ENCODE measurements at places on chromosomes 7 and 10.

GRCh38 chr7:102303669-102304422 is 17.2 kb downstream of the SH2B2 start:
- DNase-seq: peak; percentile 17

- DNase-seq: no peak
Measured at GRCh38 chr10:75553550-75553949, 122.1 kb downstream of the LRMDA start.

DNA sequence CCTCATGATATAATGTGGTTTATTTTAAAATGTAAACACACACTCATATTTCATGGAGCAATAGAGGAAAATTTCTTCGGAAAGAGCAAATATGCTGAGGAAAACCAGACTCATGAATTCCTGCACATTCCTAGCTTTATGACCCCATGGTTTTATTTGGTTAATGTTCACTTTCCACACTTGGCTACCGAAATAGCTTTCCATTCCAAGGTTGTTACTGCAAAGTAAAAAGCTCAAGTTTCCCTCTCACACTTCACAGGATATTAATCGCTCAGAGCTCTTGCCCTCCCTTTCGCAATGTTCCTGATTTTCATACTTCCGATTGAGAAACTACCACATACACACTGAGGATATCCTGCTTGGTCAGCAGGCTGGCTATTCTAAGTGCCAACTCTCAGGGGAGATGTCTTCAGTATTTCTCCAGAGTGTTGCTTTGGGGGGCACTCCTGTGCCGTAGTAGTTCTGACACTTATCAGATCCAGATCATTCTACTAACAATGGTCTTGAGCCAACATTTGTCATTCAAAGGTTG is 77.5 kb upstream of the STEAP1B start:
- no peak for DNase-seq

DNA sequence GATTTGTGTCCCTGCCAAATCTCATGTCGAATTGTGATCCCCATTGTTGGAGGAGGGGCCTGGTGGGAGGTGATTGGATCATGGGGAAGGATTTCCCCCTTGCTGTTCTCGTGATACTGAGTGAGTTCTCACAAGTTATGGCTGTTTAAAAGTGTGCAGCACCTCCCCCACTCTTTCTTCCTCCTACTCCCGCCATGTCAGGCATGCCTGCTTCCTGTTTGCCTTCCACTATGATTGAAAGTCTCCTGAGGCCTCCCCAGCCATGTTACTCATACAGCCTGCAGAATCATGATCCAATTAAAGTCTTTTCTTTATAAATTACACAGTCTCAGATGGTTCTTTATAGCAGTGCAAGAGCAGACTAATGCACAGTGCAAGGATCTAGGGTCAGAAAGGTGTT is 75.4 kb downstream of the CALD1 start:
- DNase-seq: no peak

GRCh38 chr7:94261067-94261466 is 133.6 kb upstream of the COL1A2 start:
- DNase-seq: no peak

GRCh38 chr7:22296916-22297315 is 60.0 kb downstream of the RAPGEF5 start:
- no peak for DNase-seq

GRCh38 chr10:78541481-78542140 is 507.9 kb downstream of the RPS24 start:
- no peak for DNase-seq

DNA sequence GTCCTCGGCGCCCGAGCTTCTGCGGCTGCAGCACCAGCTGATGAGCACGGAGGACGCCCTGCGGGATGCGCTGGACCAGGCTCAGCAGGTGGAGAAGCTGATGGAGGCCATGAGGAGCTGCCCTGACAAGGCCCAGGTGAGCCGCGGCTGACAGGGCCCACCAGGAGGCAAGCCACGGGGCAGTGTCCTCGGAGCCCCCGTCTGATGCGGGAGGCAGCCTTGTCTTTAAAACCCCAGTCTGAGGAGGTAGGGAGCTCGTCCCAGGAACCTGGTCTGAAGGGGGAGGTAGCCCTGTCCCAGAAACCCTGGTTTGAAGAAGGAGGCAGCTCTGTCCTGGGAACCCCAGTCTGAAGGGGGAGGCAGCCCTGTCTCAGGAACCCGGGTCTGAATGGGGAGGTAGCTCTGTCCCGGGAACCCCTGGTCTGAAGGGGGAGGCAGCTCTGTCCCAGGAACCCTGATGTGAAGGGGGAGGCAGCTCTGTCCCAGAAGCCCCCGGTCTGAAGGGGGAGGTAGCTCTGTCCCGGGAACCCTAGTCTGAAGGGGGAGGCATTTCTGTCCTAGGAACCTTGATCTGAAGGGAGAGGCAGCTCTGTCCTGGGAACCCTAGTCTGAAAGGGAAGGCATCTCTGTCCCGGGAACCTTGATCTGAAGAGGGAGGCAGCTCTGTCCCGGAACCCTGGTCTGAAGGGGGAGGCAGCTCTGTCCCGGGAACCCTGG is 53.1 kb upstream of the GTF2IRD1 start:
- no peak for DNase-seq

DNA sequence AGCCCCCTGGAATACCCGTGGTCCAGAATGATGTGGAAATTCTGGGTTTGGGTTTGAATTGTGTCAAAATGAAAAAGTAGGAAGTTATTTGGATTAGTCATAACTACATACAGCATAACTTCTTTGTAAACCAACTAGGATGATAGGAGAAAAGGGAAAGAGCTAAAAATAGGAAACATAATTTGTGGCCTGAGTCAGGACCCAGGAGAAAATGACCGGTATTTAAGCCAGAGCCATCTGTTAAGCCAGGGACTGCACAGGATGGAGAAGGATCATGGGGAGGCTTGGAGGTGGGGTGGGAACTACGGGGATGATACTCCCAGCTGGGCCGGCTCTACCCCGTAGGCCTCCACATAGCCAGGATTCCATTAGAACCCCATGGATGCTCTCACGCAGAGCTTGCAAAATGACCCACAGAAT is 98.6 kb downstream of the MYOF start:
- DNase-seq: no peak

DNA sequence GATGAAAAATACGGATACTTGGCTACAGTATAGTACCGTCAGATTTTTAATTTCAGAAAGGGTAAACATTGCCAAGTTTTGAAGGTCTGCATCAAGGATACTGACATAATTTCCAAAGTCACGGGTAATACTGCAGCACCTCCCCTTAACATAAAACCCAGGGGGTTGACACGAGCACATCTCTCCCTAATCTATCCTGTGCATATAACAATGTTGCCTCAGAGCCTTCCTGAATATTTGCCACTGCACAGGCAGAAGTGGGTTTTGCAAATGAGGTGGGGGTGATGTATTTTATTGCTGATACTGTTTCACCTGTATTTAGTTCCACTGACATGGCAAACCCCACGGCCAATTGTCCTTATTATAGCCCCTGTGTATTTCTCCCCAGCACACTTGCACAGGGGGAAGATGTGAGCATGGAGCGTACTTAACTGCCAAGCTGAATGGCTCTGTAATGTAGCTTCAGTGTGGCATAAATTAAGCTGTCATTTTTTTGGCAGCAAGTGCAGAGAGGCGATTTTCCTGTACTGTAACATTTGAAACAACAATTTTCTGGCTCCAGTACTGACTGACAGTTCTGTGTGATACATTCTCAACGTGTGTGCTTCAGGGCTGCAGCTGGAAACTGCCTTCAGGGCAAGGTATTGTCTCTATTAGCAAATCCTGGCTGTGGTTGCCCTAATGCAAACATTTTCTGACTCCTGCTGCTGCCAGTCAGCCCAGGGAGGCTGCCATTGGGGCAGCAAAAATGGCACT is 299.6 kb upstream of the SP4 start:
- peak; percentile 88 for DNase-seq

- no peak for DNase-seq
Measured at GRCh38 chr7:49396229-49396628, 377.2 kb upstream of the VWC2 start.

DNA sequence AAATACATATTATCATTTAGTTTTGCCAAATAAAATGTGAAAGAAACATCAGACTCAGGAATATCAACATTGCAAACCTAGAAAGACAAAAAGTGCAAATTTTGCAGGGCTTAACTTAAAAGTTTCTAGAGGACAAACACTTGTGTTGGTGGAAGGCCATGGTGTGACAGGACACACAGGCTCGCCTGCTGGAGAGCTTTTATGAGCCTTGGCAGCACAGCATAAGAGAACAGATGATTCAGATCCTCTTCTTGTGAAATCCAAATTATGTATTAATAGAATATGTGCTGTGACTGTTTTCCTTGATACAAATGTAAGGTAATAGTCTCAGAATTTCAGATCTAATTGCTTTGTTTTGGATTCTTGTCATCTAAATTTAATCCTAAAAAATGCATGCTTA is 72.9 kb upstream of the ABCB5 start:
- DNase-seq: no peak

DNA sequence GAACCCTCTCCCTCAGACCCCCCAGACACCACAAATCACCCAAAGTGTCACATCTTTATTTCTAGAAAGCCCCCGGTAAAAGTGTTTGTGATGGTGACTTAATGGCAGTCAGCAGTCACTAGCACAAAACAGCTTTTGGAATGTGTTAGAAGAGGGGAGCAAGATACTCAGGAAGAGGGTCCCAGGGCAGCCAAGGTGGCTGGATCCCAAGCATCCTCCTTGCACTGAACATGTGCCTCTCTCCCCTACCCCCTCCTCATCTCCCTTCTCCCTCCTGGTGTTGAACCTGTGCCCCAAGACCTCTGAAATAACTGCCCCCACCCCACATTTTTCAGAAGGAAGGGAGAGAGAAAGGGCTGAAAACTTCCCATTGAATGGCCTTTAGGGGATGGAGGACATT is 37.8 kb upstream of the MXI1 start:
- no peak for DNase-seq

DNA sequence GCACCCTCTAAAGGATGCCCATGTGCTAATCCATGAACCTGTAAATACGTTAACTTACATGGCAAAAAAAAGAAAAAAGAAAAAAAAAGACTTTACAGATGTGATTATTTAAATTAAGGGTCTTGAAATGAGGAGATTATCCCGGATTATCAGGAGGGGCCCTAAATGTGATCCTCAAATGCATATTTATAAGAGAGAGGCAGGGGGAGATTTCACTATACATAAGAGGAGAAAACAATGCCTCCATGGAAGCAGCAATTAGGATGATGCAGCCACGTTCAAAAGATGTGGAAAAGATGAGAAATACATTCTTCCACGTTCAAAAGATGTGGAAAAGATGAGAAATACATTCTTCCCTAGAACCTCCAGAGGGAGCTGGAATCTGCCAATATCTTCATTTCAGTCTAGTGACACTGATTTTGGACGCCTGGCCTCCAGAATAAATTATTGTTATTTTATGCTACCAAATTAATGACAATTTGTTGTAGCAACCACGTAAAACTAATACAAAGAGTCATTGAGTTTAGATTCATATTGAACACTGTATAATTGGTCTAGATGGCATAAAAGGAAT is 328.4 kb upstream of the GNAI1 start:
- DNase-seq: peak; percentile 38

DNA sequence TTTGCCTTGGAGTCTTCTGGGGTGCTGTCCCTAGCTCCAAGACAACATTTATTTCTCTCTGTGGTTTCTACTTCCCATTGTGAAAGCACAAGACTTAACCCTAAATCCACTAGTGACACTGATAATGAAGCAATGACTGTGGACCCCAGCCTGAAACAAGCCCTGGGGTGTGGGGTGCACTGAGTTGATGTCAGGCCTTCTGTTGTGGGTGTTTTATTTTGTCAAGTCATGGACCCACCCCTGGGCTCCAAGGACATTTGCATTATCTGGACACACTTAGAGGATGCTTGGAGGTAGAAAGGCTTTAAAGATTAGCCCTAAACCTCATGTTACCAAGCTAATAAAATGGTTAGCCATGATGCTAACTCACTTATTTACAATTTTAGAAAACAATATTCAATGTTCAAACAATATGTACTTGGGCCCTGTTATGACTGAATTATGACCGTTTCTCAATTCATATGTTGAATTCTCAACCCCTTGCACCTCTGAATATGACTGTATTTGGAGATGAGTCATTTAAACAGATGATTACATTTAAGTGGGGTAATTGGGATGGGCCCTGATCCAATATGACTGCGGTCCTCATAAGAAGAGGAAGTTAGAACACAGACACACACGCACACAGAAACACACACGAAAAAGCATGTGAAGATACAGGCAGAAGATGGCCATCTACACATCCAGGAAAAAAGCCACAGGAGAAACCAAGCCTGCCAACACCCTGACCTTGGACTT is 137.2 kb upstream of the IGFBP3 start:
- no peak for DNase-seq

DNA sequence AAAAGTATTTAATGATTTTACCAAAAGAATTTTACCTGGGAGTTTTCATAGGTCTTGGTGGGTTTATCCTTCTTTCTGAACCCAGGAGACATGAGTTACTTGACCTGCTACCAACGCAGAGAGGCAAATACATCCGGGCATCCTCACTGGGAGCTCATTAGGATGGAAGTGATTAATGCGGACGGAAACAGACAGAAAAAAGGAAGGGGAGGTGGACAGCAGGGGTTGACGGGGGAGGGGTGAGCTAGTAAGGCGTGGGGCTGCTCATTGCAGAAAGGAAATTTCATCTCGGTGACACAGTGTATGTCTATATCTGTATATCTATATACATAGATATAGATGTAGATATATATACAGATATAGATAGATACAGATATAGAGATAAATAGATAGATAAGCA is 408.2 kb upstream of the ADARB2 start:
- DNase-seq: no peak

- no peak for DNase-seq
Measured at GRCh38 chr7:87767827-87768226, 108.3 kb downstream of the SLC25A40 start.

- no peak for DNase-seq
Measured at GRCh38 chr7:23615331-23615730, 18.1 kb downstream of the CCDC126 start.

GRCh38 chr10:98323221-98324164 is 55.5 kb upstream of the LOXL4 start:
- no peak for DNase-seq

DNA sequence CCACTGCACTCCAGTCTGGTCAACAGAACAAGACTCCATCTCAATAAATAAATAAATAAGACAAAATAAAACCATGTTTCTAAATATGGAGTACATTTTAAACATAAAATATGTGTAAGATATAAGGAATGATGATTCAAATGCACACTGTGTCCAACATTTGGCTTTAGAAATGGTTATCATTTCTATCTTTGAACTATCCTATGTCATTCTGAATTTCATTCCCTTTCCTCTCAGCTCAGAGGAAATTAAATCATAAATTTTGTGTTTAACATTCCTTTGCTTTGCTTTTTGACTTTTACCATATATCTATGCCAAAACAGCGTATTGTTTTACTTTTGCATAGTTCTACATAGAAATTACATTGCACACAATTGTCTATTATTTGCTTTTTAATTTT is 130.9 kb downstream of the GNAT3 start:
- no peak for DNase-seq

DNA sequence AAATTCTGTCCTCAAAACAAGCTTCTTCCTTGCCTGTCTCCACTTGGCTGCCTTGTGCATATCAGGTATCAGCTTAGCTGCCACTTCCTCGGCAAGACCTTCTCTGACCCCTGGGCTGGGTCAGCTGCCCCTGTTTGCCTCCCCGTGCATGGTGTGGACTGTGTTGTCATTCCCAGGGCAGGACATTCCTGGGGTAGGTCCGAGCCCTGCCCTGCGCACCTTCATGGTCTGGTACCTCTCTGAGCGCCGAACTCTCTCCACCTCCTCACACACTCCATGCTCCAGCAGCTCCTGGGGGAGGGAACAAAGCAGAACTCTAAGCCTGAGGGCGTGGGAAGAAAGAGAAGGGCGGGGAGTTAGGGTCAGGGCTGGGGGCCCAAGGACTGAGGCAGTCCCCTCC is 3.8 kb downstream of the POLM start:
- no peak for DNase-seq

All from NCI-H2227 treated with DMSO at 0.1 percent for 48 hours (cell line).